Stimulated activated CD4-positive, alpha-beta T cell treated with anti-CD3 and anti-CD28 coated beads, Interleukin-2, amount 100 ng/mL, for 24 hours (primary cell): ENCODE measurements at places on chromosomes 7 and 10.
A peak's percentile ranks its signal among the peaks of the same experiment; 100 is the strongest.

DNA sequence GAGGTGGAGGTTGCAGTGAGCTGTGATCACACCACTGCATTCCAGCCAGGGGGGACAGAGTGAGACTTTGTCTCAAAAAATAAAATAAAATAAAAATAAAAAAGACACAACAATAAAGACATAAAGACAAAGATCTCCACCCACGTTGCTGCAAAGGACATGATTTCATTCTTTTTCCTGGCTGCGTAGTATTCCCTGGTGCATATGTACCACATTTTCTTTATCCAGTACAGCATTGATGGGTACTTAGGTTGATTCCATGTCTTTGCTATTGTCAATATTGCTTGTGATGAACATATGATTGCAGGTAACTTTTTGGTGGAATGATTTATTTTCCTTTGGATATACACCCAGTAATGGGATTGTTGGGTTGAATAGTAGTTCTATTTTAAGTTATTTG lies 42.0 kb upstream of the CCDC3 start:
- no peak for DNase-seq

DNA sequence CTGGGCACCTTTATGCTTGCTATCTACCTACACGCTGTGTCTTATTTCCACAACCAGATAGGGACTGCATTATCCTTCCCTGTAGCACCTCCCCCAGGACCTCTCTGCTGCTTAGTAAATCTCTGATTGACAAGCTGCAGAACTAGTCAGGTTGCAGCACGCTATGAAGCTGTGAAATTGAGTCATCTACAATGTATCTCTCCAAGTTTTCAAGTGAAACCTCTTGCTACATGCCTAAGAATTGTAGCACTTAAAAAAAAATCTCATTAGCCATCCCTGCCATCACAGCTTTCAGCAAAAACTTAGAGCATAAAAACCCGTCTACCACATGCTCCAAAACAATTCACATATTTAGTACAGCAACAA lies 69.7 kb upstream of the FGFR2 start:
- DNase-seq: no peak

GRCh38 chr10:14325325-14325955 lies 5.3 kb downstream of the FRMD4A start:
- DNase-seq: peak; percentile 76

DNA sequence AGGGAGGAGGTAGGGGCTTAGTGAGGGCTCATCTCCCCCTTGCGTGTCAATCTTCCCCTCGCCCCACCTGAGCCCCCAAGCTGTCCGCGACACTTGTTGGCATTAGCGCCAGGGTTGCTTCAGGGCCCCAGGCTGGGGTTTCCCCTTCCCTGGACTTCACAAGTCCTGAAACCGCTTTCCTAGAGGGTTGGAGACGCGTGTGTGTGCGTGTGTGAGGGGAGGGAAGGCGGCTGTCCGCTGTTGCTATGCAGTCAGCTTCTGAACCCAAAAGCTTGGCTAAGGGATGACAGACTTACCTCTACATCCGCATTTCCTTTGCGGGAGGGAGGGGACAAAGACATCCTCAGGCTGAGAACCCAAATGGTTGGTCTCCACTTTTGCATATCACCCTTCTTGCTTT lies 803 bp downstream of the GOLGA7B start:
- DNase-seq: peak; percentile 26

DNA sequence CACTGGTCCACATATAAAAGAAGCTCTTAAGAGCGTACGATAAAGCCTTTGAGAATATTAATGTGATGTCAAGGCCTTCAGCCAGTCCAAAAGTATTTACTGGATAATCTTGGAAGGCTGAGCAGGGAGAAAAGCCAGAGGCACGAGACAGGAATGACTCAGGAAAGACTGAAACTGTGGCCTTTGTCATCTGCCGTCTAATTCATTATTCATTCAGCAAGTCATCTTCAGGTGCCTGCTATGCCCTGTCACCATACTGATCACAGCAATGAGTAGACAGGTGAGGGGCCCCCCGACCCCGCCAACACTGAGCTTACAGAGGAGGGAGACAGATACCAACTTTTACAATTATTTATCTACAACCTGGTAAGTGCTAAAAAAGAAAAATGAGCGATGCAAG lies 78.9 kb downstream of the VOPP1 start:
- no peak for DNase-seq

DNA sequence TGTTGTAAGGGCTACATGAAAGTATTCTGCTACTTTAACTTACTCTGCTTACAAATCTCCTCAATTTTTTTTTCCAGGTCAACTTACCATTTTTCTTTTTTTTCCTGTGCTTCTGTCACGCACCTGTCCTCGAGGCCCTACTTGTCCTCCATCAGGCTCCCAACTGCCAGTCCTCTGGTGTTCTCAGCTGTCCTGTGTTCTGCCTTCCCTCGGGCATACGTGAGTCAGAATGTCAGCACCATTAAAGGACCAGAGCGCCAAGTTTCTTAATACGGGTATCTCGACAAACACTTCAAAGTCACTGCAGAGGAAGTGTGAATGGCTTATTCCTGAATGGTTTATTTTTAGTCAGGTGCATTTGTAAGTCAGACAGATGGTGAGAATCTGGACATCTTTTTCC lies at the start of gene TEX47:
Gene TEX47 (minus strand): TSS at position 185 of the 400 bp plus-strand sequence. CDS start 795 bp downstream, outside the sequence.
- DNase-seq: no peak

- no peak for DNase-seq
Measured at GRCh38 chr7:95736635-95737034, 35.7 kb upstream of the DYNC1I1 start.

- DNase-seq: no peak
Measured at GRCh38 chr7:17903337-17903736, 37.0 kb downstream of the SNX13 start.
